ENCODE measurements at places on chromosomes 1 and 21.

DNA sequence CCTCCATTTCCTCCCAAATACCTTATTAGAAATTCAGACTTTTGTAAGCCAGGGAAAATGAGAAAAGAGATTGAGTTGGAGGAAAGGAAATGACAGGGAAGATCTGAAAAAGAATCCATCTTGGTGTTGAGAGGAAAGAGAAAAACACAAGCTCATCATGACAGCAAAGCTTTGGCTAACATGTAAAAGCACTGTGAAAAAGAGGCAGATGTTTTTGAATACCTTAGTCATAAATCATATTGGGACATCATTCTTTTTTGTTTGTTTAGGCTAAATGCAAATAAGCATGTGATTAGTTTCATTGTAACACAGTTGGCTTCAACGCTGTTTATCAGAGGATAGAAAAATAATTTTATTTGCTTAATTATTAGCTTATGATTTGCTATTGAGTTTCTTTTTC, 64.6 kb downstream of the LHX8 start:
- no peak for DNase-seq

GRCh38 chr1:160061369-160062229, 8.4 kb downstream of the KCNJ10 start:
- no peak for DNase-seq

DNA sequence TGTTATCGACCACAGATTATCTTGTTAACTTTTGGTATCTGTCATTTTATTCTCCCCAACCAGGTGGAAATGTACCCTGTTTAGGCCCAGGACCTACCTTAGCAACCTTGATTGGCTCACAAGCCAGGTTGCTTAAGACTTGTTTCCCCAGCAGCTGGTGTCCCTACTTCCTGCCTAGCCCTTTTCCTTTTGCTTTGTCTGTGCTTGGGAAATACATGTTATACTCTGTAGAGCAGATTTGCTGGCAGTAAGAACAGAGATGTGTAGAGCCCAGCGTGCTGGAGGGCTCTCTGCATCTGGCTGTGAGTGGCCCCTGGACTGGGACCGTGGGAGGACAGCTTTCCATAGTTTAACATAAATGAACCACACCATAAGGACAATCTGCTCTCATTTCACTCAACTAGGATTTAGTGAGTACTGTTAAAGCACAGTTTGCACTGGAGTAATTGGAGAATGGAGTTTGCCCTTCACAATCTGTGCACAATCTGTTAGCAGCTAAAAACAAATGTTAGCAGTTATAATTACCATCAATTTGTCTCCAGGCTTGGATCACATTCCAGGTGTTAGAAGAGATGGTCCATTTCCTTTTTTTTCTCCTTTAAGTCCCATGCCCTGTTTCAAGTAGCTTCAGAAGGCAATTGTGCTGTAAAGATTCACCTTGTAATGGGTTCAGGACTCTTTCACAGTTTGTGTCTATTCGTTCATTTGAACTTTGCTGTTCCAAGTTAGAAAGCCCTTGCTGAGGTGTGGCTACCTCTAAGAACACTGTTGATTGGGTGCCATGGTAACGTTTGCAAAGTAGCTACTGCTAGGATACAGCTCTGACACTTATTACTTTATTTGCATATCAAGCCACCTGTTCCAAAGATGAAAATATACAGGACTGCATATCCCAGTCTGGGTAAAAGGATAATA, at the start of gene APOBEC4:
APOBEC4 (minus strand) TSS at position 770 of the 915 bp plus-strand sequence. CDS start 4,535 bp downstream, outside the sequence.
- no peak for DNase-seq

DNA sequence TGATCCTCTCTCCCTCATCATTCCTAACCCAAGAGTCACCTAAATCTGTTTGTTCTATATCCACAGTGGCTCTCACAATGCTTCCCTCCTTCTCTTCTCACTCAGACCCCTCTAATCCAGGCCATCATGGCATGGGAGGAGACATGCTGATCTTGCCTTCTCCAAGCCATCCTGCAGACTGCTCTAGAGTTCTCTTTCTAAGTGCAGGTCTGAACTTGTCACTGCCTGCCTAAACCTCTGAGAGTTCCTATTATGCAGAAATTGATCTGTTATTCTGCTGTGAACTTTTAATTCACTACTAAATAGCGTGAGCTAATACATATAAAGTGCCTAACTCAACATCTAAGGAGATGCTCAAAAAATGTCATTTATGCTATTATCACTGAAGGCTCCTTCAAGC, 26.8 kb downstream of the LAMC2 start:
- no peak for DNase-seq

GRCh38 chr1:225427235-225428067, at the start of gene LBR:
Gene LBR, minus strand, starts transcription at chr1:225428038. Its CDS starts 3,963 bp downstream, at chr1:225424075.
- DNase-seq, result no peak

Measured in pulmonary artery endothelial cell (primary cell).